ENCODE measurements at places on chromosomes 13 and 19. TPM values are rescaled to one million over a fixed set of nuclear protein-coding genes. Genes with fewer than 3 reads are reported as not detected.

DNA sequence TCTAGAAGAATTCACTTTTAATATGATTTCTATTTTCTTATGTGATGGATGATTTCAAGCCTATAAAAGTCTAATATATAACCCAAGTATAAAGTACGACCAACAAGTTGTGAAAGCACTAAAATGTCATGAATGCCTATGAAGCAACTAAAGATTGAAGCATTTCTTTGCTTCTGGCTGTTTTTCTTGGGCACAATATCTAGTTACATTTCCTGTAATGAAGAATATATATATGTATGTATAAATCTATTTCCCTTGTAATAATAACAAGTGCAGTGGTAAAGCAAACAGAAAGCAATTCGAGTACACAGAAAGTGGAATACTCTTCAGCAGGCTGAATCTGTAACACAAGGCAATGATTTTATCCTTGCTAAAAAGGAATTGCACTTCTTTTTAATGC lies 5.4 kb downstream of the PCDH20 start:
- DNase-seq, result no peak

- no peak for DNase-seq
These were observed 192.4 kb downstream of the NUFIP1 start for GRCh38 chr13:44796597-44797490.

DNA sequence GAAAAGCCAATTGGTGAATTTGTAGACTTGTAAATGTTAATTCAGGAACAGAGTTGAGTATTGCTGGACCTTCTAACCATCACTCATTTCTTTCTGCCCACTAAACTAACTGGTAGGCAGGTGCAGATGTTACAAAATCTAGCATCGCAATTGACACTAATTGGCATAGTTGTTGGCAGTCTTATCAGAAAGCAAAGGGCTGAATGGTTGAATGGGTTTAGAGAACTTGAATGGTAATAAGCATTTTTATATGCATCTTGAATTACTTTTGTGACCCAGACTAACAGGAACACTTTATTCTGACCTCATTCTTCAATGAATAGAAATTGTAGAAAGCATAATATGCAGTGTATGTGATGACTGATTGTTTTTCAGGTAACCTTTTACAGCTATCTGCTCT lies 189.1 kb downstream of the GGACT start:
- no peak for DNase-seq

Gene EGLN2
- 46.5 TPM for total RNA-seq

- DNase-seq, result no peak
These were observed 9.3 kb downstream of the PLEKHA4 start for GRCh38 chr19:48858984-48859710.

Gene ONECUT3
- not detected for total RNA-seq

Gene IQCN
- total RNA-seq, result 0.41 TPM

DNA sequence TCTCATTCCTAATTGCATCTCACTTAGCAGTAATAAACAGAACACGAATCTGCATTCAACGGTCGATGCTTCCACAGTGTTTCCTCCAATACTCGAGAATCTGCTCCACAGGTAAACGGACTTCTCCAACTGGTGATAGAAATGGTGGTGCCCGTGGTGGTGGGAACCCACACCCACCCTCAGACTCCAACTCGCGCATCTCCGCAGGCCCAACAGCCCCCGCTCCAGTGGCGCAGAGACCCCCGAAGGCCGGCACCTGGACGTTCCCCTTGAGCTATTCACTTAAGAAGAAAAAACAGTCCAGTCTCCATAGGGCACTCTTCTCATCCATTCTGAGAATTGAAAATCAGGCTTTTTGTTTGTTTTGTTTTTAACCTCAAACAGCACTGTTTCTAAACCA lies 13.8 kb upstream of the RASA3 start:
- no peak for DNase-seq

Gene EMP3
- total RNA-seq, result 3.7 TPM

GRCh38 chr13:66341635-66342377 lies 888.3 kb downstream of the PCDH9 start:
- DNase-seq, result no peak

DNA sequence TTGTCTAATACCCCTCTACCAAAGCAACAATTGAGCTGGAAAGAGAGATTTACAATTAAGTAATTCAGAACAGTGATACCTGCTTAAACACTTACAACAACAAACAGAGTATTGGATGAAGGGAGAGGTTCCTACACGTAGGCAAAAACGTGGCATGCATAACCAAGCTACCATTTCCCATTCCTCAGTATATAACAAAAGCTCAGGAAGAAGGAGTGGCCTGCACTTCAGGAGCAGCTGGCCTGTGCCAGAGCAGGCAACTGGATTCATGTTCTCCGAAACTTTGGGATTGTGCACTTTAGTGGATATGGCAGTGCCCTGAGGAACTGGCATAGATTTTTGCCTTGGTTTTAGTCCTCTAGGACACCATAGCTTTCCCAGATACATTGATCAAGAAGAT lies 630.2 kb upstream of the PCDH9 start:
- no peak for DNase-seq

Gene ZNF850
- 6.1 TPM for total RNA-seq

DNA sequence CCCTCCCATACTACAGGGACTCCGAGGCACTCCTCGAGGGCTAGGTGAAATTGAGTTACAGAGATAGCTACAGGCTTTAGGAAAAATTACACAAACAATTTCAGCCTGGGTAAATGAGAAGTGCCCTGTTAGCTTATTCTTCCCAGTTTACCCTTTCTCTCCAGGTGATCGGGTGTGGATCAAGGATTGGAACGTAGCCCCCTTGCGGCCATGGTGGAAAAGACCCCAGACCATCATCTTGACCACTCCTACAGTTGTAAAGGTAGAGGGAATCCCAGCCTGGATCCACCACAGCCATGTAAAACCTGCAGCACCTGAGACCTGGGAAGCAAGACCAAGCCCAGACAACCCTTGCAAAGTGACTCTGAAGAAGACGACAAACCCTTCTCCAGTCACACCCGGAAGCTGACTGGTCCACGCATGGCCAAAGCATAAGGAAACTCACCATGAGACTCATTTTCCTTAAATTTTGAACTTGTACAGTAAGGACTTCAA lies 600.6 kb downstream of the UQCRFS1 start:
- no peak for DNase-seq

DNA sequence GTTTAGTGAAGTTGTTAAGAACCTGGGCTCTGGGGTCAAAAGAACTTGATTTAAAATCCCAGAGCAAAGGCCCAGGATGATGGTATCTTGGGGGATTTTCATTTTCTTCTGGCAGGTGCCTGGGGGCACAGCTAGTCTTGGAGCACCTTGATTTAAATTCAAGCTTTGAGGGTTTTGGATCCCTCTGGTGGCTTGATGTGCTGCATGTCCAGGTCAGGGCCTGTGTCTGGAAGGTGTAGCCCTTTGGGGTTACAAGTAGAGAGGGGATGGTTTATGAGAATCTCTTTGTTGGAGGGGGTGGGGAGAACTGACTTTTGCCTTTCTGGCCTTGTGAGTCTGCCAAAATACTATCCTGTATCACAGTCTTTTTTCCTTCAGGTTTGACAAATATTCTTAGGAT lies 55.8 kb downstream of the AKAP11 start:
- DNase-seq, result no peak

DNA sequence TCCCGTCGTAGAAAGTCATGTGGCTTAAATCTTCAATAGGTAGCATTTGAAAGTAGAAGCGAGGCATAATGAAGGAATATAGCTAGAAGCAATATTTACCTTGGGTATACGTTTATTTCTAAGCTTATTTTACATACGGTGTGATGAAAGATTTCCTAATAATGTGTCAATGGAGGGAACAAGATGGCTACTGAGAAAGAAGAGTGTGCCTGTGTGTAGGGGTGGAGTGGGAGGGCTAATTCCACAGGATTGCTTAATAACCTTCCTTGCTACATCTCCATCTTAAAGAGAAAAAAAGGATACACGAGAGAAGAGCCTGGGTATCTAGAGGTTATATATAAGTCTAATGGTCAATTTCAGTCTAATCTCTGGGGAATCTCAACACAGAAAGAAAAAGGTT lies 2.0 kb downstream of the SPART start:
- no peak for DNase-seq

DNA sequence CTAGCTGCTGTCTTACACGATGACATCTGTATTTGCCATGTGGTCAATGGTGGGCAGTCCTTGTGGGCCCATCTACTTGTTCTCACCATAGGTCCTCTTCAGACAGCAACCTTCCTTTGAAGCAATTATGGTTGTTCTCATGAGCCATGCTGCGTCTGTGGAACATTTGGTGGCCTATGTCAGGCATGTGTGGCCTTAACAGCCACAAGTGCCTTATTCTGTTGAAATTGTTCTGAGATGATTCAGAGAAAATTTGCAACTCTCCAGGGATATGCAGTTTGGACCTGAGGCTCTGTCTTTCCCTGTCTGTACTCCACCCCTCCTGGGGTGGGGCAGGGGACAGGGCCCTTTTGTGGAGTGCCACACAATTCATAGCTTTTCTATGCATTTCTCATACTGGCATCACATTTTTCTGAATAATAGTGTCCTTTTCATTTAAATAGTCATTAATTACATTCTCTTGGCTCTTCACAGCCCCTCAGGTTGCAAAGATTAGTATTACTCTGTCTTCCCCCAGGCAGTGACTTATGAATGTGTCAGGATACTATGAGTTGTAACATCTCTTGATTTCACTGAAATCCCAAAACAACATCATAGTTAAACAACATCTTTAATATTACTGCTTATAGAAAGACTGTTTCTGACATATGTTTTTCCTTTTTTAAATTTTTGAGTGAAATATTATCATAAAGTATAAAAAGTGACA lies 102.1 kb downstream of the ITGBL1 start:
- no peak for DNase-seq

Gene FCER2
- total RNA-seq, result not detected

DNA sequence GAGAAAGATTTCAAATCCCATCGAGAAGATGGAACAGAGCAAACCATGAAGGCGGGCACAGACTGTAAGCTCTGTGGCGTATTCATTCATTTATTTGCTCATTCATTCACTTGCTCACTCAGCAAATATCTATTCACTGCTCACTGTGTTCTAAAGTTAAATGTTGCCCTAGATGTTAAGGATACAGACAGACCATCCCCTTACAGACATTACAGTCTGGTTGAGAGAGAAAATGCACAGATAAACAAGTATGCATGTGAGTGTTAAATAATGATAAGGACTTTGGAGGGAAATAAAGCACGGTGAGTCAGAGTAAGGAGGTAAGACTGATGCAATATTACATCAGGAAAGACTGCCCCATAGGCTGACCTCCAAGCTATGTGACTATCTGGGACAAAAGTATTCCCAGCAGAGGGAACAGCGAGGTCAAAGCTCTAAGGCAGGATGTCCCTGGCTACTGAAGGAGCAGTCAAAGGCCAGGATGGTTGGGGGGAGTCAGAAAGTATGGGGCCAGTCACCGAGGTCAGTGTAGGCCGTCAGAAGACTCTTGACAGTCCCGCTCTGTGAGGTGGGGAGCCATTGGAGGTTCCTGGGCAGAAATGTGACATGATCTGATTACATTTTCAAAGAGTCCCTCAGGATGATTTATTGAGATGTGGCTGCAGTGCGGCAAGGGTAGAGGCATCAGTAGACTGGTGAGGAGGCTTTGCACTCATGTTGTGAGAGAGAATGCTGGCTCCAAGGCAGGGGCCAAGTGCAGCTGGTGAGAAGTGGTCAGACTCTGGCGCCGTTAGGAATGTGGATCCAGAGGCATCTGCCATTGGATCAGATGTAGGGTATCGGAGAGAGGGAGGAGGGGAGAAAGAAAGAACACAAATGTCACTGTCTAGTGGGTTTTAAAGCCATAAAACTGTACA lies 37.9 kb downstream of the MBNL2 start:
- DNase-seq, result no peak

- DNase-seq, result no peak
These were observed 16.0 kb downstream of the POU4F1 start for GRCh38 chr13:78587395-78587794.

DNA sequence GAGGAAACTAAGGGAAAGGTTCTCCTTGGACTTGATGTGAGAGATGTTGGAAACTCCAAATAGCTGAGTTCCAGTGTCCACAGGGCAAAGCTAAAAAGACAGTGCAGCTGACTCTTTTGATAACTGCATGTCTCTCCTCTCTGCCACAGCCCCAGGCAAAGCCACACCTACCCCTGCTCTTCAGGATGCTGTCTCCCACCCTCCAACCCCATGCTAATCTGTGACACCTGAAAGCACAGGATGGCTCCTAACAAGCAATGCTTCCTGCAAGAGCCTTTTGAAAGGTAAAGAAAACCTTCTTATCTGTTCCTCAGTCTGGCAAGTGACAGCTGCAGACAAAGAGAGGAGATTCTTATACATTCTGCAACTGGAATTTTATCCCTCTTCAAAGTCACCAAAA lies 14.5 kb downstream of the SLC46A3 start:
- no peak for DNase-seq

Gene B9D2
- total RNA-seq, result 5.3 TPM

Gene ZNF230
- 11.0 TPM for total RNA-seq

DNA sequence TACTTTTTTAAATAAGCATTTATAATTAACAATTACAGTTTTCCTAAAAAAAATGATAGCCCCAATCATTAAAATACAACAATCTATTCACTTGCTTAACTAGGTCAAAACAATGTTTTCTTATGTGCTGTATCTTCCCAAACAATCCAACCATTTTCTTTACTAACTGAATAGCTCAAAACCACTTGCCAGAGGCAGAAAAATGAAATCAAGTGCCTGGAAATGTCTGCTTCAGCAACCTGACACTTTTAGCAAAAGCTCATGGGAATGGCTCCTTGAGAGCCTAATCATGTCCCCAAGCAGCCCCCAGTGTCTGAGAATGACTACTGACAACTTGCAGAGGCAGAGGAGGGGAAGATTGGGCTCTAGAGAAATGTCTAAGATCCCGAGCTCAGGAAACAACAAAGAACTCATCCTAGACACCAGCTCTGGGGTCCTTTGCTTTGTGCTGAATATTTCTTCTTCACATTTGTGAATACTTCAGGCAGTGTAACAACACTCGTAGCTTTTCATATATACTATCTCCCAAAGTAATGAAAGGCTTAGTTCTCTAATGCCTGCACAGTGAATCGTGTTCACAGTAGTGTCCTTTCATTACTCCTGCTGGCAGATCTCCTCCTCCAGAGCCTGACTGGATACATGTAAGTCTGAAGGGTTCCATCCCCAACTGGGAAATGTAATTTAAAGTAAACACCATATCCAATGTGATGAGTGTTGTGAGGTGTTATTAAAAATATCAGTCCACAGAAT lies 280.0 kb downstream of the LHFPL6 start:
- DNase-seq, result no peak

Gene IL17D
- total RNA-seq, result 12.6 TPM

GRCh38 chr13:99469041-99469440 lies 32.2 kb upstream of the TM9SF2 start:
- DNase-seq, result no peak

Gene SMARCA4
- total RNA-seq, result 85.2 TPM

DNA sequence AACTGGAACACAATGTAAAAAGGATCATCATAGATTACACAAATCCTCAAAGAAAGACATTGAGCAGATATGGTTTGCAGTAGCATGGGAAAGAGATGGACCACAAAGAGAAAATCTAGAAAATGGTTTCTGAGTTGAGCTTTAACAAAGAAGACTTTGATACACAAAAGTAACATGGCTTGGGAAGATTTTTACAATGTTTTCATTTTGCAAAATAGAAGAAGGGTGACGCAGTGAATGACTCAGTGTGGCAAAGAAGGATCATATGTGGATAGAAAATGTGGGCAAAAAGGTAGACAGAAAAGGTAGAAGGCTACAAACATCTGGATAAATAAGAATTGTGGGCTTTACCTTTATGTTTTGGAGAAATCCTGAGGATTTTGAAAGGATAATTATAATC lies 1220.5 kb downstream of the PCDH17 start:
- no peak for DNase-seq

Gene SH2D3A
- total RNA-seq, result 0.82 TPM

- DNase-seq, result no peak
These were observed 31.6 kb downstream of the MTRF1 start for GRCh38 chr13:41231786-41232185.

Gene CGB5
- not detected for total RNA-seq

Gene FCGBP
- 0.82 TPM for total RNA-seq

Measured in frontal cortex (tissue), 4 donors.